Fibroblast of skin of left biceps (primary cell): ENCODE measurements at places on chromosomes 1 and 21.

GRCh38 chr1:38243106-38243505, 196.5 kb upstream of the POU3F1 start:
- DNase-seq: no peak

- peak; percentile 49 for DNase-seq
These were observed 41.2 kb downstream of the LPAR3 start for GRCh38 chr1:84851839-84852238.

DNA sequence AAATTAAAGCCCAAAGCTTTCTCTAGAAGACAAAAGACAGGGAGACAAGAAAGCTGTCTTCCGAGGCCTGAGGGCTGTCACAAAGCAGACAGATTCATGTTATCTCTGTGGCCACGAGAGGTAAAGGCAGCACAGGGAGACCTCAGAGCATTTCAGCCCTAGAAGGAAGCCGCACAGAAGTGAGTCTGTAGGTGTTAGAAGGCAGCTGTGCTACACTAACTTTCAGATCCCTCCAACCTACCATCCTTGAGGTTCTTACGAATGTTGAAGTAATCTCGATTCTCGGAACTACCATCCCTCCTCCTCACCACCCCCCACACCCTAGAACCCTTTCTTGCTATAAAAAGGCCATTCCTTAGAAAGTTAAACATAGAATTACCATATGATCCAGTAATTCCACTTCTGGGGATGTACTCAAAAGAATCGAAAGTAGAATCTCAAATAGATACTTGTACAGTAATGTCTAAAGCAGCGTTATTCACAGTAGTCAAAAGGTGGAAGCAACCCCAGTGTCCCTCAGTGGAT, 21.5 kb upstream of the LYST start:
- DNase-seq: no peak

- peak; percentile 22 for DNase-seq
These were observed 461.7 kb downstream of the PTPRU start for GRCh38 chr1:29698033-29698432.

DNA sequence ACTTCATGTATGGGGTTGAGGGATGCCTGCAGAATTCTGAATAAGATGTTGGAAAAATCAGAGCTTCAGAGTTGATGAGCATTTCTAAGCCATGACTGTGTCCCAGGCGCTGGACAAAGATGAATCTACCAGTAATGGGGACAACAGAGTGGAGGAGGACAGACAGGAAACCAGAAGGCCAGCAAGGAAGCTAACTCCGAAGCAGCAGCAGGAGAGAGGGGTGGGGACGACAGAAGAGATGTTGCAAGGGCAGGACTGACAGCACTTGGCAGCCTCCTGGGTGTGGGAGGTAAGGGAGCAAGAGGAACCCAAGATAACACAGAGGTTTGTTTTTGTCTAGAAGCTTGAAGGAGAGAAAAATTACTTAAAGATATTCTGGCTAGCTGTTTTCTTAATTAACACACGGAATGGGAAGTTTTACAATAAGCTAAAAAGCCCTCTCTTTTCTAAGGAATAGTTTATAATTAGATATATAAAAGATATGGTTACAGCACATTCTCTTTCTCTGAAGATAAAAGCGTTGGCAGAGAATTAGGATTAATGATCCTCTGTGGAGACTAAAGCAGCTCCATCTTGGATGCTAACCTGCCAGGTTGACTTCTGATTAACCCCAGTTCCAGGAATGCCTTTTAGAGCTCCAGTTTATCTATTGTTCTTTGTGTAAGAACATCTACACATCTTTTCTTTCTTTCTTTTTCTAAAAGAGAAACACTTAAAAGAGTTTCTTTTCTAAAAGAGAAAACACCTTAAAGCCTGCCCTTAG, 92.7 kb downstream of the TENT5C start:
- no peak for DNase-seq

DNA sequence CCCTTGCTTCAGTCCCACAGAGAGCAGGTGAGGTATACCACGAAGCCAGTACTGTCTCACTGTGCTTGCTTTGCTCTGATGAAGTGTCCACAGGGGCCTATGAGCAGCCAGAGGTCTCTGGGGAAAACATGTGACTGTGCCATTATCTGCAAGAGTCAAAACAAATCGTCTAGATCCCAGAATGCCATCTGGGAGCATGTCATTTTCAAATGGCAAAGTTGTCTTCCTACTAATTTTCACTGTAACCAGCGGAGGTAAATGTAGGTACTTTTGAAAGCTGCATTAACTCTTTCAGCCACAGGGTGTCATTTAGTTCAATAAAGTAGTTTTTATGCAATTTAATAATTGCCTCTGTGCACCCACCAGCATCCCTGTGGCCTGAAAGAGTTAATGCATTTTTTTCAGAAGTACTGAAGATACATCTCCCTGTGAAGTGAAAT, 173.6 kb upstream of the SGIP1 start:
- no peak for DNase-seq

DNA sequence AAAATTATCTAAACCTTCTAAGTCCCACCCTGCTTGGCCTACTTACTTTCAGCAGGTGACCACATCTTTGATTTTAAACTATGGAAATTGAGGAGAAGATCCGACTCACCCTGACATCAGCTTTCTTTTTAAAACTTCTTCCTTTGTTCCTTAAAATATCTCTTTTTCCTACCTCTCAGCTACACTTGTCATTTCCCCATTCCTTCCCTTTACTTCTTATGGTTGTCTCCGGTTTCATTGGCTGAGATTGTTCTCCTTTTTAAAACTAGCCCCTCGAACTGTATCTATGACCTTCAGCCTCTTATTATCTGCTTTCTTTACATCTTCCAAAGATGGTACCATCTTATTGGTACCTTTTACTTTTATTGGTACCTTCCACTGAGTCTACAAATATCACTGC, 87.8 kb upstream of the NRIP1 start:
- DNase-seq: no peak
